HAP-1 (cell line): ENCODE measurements at places on chromosomes 2 and 18.

DNA sequence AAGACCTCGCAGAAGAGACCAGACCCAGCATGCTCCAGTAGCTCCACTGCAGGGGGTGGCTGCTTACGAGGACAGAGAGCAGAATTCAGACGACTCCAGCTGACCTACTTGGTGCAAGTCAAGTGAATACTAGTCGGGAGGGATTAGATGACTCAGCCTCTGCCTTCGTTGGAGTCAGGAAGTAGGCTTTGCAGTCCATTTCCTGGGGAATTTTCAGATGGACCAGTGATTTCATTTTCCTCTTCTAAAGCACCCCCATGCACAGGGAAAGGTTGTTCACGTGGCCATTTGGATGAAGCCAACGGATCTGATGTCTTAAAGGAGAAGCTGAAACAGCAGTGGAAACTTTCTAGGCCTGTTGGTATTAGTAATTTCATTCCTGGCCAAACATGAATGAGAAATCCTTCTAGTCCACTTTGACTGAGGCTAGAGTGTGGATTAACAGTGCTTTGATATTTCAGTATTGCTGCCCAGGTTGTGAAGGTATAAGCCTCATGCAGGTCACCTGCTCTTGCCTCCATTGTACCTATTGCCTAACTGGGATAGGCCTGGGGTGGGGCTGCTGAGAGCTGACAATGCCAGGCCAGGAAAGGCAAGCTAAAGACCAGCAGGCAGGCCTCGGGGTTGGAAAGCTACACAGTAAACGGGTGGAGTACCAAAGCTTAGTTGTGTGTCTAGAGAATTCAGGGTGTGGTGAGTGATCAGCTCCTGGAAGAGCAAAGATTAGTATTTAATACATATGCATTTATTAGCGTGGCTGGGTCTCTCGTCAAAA lies 117.6 kb upstream of the FOSL2 start:
- DNase-seq: peak; percentile 25

DNA sequence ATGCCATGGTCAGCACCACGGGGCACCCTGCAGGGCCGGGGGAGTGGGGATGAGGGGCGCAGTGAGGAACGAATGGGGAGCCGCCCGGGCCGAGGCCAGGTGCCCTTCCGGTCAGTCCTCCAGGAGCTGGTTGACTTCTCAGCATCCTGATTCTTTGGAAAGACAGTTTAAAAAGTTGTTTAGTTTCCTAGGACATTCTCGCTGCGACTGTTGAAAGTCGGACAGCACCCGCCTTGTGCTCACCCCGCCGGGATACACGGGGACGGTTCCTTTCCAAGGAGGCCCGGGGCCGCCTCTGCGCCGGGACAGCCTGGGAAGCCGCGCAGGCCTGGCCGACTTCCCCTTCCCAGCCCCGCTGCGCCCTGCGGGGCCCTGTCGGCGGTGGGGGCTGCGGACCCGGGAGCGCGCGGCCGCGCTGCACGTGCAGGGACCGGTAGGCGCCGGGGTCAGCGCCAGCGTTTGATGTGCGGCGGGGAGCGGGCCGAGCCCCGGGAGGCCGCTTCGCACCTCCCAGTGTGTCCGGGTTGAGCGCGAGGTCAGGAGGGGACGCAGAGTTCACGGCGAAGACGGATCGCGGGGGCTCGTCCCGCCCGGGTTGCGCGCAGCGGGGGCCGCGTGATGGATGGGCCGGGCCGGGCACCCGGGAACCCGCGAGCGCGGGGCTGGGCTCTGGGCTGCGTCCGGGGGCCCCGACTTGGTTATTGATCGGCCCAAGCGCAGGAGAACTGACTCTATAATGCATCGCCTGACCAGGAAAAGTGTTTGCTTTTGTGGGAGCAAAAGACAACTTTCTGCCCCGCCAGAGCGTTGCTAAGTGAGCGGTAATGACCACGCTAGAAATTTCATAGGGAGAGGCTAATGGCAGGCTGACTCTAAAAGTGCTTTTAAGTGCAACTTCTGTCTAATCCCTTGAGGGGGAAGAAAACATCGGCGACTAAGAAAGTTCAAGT lies 28.0 kb upstream of the SMIM21 start:
- no peak for DNase-seq

DNA sequence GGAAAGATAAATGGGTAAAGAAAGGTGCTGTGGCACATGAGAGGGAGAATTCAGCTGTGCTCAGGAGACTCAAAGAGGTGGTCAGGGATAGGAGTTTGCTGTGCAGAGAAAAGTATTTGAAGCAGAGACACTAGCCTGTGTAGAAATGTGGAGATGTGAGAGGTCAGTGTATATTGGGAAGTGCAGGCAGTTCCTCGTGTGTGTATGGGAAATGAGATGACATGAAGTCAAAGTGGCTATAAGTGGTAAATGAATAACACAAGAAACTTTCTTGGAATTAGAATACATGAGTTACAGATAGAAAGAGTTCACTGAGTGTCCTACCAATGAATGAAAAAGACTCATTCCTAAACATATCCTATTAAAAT lies 11.6 kb downstream of the MAP3K20 start:
- DNase-seq: no peak

- DNase-seq: no peak
These were observed 143.9 kb upstream of the ITGA6 start for GRCh38 chr2:172283476-172283875.

- no peak for DNase-seq
These were observed 29.4 kb upstream of the RNF149 start for GRCh38 chr2:101337877-101338276.
